Activated CD4-positive, alpha-beta T cell treated with anti-CD3 and anti-CD28 coated beads for 4 hours (primary cell): ENCODE measurements at places on chromosomes 1 and 21.

DNA sequence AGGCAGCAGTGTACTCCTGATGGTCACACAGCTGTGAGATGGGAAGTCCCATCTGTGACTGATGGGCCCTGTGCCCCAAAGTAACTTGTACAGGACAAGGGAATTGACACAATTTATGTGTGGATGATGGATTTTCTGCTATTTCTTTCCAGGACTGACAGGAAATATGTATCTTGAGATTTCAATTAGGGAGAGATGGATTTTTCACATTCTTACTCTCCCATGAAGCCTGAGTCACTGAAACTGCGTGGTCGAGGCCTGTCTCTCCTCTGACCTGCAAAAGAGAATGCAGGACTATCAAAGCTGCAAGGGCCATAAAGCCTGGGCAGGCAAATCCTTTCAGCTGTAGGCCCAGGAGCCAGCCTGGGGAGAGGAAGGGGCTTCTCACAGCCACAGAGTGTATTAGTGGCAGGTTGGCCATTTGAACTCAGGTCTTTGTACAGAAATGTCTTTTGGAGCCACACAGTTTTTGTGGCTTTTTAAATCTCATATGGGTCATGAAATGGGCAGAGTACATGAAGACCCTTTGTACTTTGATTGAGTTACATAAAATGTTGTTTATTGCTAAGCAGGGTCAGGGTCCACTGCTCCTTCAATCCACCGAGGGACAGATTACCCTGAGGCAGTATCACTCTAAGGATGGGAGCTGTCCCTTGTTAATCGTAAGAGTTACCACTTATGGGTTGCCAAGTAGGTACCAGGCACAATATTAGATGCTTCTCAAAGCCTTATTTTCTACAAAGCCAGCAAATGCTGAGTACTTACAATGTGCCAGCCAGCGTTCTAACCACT is 14.8 kb downstream of the ALX3 start:
- DNase-seq = no peak

DNA sequence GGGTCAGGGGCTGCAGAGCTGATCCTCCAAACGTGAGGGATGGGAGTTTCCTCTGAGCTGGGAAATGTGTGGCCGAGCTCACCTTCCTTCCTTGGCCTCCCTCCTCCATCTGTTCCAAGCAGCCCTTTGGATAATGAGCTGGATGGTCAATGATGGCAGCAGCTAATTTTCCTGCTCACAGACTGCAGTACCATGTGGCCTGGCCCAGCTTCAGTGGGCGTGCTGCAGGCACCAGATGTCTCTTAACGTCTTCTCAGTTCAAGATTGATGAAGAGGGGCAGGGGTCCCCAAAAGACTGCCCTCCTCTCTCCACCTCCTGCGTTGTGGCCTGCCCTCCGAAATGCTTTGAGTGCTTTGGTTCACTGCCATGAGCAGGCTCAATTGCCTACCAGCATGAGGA is 86.0 kb downstream of the UBIAD1 start:
- no peak for DNase-seq

DNA sequence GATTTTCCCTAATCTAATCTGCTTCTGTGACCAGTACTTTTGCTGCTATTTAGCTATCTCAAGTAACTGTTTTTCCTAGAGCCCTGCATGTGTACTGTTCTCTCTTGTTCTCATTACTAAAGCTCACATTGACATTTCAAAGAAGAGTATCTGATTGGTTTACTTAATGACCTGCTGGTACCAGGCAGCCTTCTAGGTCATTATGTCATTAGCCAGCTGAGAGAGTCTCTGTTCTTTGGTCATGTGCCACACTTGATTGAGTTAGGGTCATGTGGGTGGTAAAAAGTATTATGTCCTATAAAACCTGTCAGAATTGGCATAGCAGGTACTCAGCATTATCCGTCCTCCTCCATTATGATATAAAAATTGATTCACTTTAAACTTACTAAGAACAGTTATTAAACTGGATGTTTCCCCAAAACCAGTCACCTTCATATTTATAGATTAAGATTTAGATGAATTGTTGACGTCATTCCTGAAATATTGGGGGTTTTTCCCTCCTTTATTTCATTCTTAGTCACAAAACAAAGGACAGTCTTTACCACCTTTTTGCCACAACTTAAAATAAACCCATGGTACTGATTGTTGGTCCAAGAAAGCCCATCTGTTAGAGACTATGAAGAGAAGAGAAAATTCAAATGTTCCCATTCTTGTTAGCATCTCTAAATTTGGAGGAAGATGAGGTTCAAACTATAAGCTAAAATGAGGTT is 22.2 kb downstream of the FNDC5 start:
- no peak for DNase-seq

DNA sequence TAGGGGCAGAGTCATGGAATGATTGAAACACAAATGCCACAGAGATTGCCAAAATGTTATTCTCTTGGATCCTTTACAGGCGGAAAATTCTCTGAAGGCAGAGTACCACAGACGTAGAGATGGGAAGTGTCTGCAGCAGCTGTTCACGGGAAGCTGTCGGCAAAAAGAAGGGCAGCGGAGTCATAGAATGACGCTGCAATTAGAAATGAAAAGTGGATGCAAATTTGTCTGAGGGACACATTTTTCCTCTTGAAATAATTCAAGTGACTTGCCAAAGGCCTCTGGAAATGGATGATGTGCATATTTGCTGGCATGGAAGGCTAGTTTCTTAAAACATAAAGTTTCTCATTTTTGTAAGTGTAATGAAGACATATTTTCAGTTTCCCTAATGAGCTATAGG is 77.5 kb upstream of the PLD5 start:
- DNase-seq = no peak

DNA sequence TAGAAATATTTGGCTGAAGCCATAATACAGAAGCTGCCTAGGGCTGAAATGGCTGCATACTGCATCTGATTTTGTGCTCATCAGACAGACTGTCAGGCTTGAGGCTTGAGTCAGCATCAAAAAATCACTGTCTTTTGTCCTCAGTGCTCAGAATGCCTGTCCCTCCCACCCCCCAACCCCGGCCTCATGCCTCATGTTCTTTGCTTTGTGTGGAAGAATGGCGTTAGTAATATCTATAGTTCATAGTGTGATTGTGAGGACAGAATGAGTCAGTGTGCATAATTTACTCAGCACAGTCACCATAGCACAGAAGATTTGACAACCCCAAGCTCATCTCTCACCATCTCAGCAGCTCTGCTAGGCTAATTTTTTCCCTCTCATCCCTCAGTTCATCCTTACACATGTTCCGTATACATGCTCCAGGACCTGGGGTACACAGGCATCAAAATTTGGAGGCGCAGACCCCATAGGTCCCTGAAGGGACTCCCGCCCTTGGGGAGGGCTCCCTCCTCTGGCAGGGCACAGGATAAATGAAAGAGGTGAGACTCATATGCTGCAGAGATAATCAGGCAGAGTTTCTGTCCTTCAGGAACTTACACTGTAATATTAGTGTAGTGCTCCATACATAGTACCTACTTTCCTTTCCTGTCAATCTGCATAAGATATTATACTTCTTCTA is 159.1 kb upstream of the C8B start:
- DNase-seq = no peak
